ENCODE measurements at places on chromosomes 4 and X.

DNA sequence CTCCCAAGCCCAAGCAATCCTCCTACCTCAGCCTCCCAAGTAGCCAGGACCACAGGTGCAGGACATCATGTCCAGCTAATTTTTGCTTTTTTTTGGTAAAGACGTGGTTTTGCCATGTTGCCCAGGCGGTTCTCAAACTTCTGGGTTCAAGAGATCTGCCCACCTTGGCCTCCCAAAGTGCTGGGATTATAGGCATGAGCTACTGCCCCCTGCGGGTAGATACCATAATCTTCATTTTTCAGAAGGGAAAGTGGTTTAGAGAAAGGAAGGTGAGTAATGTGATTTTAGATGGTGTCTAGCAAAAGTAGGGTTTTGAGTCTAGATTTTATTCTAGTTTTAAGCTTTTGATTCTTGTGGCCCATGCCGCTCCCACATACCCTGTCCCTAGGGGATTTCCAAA lies 205.3 kb upstream of the CLNK start:
- no peaks in the 10 kb centered on the region for H3K36me3 ChIP-seq
- no peak overlapping the region for H3K4me3 ChIP-seq
- DNase-seq, result no peak
- peaks cover 6% of the 10 kb centered on the region for H3K27me3 ChIP-seq
- no peak overlapping the region for H3K27ac ChIP-seq

DNA sequence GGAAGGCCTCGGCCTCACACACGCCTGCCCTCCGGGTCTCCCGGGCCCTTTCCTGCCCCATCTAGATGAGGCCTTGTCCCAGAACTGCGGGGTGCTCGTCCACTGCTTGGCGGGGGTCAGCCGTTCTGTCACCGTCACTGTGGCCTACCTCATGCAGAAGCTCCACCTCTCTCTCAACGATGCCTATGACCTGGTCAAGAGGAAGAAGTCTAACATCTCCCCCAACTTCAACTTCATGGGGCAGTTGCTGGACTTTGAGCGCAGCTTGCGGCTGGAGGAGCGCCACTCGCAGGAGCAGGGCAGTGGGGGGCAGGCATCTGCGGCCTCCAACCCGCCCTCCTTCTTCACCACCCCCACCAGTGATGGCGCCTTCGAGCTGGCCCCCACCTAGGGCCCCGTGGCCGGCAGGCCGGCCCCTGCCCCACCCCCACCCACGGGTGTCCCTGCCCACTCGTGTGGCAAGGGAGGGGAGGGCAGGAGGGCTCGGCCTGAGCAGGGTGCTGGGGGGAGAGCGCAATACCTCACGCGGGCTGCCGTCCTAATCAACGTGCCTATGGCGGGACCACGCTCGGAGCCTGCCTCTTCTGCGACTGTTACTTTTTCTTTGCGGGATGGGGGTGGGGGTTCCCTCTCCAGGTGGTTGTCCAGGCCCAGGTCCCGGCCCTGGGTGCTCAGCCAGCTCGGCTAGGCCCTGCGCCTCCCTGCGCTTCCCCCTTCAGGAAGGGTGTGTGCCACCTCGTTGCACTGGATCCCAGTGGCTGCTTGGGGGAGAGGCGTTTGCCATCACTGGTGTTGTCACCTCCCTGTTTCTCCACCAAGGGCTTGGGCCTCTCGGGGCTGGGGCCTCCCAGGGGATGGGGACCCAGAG lies 3.1 kb downstream of the DUSP9 start:
- no peak overlapping the region for H3K4me3 ChIP-seq
- peaks cover 40% of the 10 kb centered on the region for H3K27me3 ChIP-seq
- DNase-seq, result no peak
- no peak overlapping the region for H3K27ac ChIP-seq
- H3K4me1 ChIP-seq, result peaks cover 7% of the 10 kb centered on the region

DNA sequence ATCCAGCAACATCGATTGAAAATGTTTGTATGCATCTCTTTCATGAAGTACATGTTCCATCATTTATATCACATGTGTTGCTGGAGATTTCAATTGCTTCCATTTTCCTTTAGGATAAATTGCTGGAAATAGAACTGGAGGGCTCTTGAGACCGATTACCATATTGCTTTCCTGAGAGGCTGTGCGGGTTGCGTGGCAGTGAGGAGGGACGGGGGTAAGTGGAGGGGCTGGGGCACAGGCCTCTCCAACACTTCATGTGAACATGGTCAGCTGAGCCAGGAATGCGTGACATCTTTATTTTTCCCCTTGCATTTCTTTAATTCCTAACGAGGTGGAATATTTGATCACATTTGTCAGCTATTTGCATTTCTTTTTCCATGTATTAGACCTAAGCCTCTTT lies 144.6 kb downstream of the TBL1X start:
- peaks cover 18% of the 10 kb centered on the region for H3K4me1 ChIP-seq
- H3K27ac ChIP-seq, result no peak overlapping the region
- no peak overlapping the region for H3K4me3 ChIP-seq
- H3K27me3 ChIP-seq, result no peaks in the 10 kb centered on the region

DNA sequence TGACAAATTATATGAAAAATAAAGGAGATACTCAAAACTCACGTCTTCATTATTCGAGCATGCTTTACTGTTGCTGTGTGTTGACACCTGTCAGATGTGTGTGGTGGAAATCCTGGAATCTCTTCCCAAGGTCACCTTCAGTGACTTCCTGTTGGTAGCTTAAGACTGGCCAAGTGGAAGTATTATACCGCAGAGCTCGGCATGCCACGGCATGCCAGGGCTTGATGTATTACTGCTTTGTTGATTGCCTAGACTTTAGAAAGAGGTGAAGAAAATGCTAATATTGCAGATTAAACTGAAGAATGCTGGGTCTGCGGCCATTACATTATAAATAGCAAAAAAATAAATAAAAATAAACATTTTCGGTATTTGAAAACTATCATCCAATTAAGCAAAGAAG lies 4.6 kb downstream of the TREX2 start:
- peaks cover 13% of the 10 kb centered on the region for H3K36me3 ChIP-seq
- no peak overlapping the region for H3K4me3 ChIP-seq
- no peak overlapping the region for H3K27ac ChIP-seq
- no peak for DNase-seq
